ENCODE measurements at places on chromosomes 7 and 10. TPM values are rescaled to one million over a fixed set of nuclear protein-coding genes. Genes with fewer than 3 reads are reported as not detected.

IFIT2 gene
- total RNA-seq: 0.40 TPM

CLDN4 gene
- 28.0 TPM for total RNA-seq

ZP3 gene
- total RNA-seq: 1.4 TPM

SEMA4G gene
- total RNA-seq: 7.6 TPM

SP4 gene
- total RNA-seq: 24.8 TPM

PPP1R3C gene
- 1.7 TPM for total RNA-seq

NXPH1 gene
- total RNA-seq: 0.40 TPM

WNT8B gene
- total RNA-seq: 0.67 TPM

C7orf33 gene
- not detected for total RNA-seq

GDF2 gene
- not detected for total RNA-seq

SLC13A1 gene
- total RNA-seq: not detected

NPVF gene
- total RNA-seq: not detected

CEP55 gene
- 19.6 TPM for total RNA-seq

CYP2C18 gene
- 0.13 TPM for total RNA-seq

PRKAR2B gene
- total RNA-seq: 37.0 TPM

CDH23 gene
- 1.9 TPM for total RNA-seq

SLC26A5 gene
- 0.40 TPM for total RNA-seq

DRGX gene
- total RNA-seq: not detected

THSD7A gene
- total RNA-seq: 1.2 TPM
